Activated naive CD8-positive, alpha-beta T cell treated with anti-CD3 and anti-CD28 coated beads, Interleukin-2, amount 50 U/mL, for 24 hours (primary cell): ENCODE measurements at places on chromosomes 2 and 18.
A peak's percentile ranks its signal among the peaks of the same experiment; 100 is the strongest.

- no peak for DNase-seq
Measured at GRCh38 chr18:72325307-72325706, 218.8 kb downstream of the CBLN2 start.

DNA sequence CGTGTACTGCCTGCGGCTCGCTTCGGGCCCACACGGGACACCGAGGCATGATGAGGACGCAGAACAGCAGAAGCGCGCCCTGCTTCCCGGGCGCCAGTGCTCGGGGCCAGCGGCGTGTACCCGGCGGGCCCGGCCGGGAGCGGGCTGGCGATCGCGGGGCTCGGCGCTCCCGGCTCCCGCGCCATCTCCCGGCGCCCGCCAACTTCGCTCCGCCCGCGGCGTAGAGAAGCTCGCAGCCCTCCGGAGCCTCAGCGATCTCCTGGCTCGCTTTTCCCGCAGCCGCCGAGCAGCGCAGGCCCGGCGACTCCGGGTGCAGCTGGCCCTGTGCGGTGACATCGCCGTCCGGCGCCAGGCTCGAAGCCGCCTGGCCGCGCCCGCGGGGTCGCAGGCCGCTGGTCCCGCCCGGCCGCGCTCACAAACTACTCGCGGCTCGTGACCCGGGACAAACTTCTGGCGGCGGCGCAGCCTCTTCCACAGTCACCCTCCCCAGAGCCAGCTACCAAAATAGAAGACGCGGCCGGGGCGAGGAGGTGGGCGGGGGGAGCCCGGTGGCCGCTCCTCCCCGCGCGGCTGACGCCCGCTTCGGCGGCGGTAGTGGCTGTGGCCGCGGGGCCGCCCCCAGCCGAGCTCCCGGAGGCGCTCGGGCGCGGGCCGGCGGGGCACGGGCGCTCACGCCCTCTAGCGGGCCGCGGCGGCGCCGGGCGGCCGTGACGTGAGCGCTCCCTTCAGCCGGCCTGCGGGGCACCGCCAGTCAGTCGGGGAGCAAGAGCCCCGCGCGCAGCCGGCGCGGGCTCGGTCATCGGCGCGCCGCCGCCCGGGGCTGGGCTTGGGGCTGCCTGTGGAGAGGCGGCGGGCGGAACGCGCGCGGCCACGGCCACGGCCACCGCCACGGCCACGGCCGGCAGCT, at the start of gene PTPRM:
TSS of gene PTPRM (plus strand) at position 750 of the 907 bp plus-strand sequence. CDS start 503 bp downstream, outside the sequence.
- peak; percentile 56 for DNase-seq

- no peak for DNase-seq
Measured at GRCh38 chr2:157053876-157054275, 203.6 kb upstream of the GALNT5 start.

GRCh38 chr18:70931942-70932814, 643.3 kb downstream of the SOCS6 start:
- DNase-seq = no peak

- DNase-seq = no peak
Measured at GRCh38 chr2:190183539-190183938, 121.0 kb upstream of the MSTN start.

DNA sequence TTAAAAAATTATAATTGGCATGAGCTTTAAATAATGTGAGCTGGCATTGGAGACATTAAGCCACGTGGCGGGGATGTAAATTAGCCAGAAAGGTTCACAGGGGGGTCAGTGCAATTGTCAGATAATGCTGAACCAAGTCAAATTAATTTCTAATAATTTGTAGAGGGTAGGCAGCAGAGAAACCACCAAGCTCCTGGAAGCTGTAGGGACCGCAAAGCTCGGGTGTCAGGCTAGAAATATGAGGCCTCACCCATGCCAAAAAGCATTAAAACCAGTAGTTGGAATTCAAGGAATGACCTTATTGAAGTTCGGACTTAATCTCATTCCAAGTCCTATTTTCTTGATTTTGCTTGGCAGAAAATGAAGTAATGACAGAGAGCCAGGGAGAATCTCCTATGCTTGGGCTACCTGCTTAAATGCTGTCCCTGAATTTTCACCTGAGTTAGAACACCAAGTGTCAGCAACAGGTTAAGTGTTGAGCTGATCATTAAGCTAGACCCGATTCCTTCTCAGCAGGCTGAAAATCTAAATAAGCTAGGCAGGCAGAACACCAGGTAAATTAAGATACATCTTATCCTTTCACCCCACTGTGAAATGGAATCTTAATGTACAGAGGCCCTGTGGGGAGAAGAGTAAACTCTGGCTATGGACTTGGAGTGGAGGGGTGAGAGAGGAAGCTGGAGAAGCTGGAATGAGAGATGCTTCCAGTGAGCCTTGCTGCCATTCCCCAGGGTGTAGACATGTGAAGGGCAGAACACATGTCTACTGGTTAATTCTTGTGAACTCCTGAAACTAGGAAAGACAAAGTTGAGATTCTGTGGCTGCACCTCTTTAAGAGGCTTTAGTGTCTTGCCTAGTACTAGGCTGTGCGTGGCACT, 520.0 kb downstream of the SLC4A3 start:
- DNase-seq = no peak

DNA sequence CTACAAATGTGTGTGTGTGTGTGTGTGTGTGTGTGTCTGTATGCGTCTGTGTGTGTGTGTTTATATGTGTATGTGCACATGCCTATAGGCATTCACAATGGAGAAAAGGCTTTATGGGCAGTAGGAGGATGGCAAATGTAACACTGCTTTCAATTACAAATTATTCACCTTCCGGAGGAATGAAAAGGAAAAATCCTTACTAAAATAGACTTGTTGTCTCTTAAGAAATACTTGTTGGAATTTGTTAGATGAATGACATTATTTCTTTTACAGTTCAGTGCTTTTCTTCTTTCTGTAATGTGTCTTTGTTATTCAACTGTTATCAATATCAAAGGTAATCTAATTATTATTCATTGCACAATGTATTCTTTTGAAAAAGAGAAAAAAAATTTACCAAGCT, 874.3 kb downstream of the ERBB4 start:
- DNase-seq = no peak

DNA sequence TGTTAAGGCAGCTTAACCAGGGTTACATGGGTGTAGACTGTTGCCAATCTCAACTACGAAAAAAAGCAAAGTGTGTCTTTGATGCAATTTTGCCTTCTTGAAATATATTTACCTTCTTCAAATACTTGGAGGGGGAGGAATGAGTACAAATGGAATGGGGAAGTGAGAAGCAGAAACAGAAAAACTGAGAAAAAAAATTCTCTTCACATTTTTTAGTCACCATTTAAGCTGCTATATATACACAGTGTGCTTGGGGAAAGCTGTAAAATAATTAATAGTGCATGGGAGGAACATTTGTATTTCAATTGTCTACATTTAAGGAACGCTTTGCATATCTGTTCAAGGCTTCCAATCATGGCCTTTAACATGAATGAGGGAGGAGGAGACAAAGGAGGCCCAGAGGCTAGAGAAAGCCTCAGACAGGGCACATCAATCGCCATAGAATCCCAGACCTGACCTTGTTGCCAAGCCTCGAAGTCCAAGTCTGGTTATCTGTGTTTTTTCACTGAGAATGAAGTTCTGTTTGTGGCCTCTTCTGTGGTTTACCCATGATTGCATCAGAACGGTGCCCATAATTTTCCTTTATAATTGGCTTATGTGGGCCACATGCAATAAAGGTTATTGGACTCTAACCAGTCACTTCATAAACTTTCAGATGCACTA, 158.6 kb downstream of the PIK3C3 start:
- no peak for DNase-seq

DNA sequence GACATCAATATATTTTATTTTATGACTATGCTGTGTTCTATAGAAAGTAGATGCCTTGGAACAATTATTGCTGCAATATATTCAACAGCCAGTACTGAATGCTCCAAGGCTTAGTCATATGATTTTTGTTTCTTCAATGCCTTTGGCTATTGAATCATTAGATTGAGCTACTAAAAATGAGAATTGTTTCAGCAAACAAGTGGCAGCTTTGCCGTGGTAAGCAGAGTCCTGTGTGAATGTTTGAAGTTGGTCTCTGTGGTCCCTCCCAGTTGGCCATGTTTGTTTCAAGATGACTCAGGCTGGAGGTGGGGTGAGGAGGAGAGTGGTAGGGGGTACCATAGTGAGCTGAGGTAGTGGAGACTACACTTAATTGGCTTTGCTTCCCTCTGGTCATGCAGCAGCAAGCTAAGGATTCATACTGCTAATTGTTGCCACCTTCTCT, 198.6 kb upstream of the EPAS1 start:
- DNase-seq = no peak

DNA sequence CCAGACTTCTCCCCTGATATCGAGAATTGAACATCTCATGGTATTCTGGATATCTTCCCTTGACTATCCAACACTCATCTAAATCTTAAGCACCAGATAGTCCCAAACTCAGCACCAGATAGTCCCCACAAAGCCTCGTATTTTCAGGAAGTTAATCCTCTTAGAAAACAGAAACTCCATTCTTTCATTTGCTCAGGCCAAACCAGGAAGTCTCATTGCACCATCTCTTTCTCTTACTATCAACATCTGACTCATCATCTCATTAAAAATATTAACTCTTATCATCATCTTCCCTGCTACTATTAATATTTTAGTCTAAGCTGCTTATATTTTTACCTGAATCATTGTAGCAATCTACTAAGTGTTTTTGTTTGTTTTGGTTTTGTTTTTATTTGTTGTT, 286.4 kb downstream of the GALNT13 start:
- DNase-seq = no peak

DNA sequence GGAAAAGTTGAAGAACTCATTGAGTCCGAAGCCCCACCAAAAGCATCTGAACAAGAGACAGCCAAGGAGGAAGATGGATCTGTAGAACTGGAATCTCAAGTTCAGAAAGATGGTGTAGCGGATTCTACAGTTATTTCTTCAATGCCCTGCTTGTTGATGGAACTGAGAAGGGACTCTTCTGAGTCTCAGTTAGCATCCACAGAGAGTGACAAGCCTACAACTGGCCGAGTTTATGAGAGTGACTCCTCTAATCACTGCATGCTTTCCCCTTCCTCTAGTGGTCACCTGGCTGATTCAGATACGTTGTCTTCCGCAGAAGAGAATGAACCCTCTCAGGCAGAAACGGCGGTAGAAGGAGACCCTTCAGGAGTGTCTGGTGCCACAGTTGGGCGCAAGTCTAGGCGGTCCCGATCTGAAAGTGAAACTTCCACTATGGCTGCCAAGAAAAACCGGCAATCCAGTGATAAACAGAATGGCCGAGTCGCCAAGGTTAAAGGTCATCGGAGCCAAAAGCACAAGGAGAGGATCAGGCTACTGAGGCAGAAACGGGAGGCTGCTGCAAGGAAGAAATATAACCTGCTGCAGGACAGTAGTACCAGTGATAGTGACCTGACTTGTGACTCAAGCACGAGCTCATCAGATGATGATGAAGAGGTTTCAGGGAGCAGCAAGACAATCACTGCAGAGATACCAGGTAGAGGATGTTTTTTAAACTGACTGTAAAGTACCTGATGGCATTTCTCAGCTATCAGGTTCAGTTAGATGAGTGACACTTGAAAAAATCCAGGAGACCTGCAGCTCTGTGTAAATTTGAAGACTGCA, 111.9 kb downstream of the HAUS1 start:
- no peak for DNase-seq

- DNase-seq = no peak
Measured at GRCh38 chr2:224958462-224958857, 83.8 kb downstream of the DOCK10 start.

GRCh38 chr2:28547223-28547860, 51.5 kb downstream of the PLB1 start:
- DNase-seq = no peak

DNA sequence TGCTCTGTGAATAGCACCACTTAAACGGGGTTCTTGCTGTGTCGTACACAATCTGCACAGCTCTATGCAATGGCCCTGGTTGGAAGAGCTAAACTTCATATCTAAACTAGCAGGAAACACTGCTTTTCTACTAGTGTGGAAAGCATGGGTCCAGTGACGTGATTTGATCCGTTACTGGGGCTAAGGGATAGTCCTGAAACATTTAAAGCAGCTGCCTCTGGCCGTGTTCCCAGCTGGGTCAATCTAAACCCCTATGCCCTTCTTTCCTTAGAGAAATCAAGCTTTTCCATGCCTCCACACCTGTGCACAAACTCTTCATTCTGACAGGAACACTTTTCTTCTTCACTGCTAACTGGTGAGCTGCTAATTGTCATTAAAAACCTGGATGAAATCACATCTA, 5.4 kb upstream of the IGFBP5 start:
- no peak for DNase-seq

GRCh38 chr2:196293751-196294515, 122.6 kb upstream of the STK17B start:
- DNase-seq = no peak

- no peak for DNase-seq
Measured at GRCh38 chr2:20025065-20025786, 12.8 kb upstream of the MATN3 start.

DNA sequence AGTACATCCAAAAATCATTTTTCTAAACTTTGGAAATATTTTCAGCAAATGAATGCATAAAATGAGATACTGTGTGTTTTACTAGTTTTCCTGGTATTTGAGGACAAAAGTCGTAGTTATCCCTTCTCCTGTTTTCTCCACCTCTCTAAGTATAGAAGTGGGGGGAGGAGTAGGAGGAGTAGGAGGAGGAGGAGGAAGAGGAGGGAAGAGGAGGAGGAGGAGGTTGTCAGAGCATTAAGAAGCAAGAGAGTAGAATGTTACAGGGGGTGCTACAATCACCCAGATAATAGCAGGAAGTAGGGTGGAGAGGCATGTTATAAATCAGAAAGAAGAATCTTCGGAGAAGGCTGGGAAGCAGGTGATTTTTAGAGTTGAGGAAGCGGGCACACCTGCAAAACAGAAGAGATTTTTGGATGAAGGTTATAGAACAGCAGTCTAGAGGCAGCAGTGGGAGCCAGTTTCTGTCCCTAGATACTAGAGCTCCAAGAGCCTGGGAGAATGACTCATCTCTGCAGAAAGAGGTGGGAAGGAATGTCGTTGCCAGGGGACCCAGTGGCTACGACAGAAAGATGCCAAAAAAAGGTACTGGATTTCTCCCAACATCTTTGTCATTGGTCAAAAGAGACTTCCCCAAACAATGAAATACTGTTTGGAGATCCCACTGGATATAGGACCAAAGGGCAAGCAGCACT, 44.2 kb upstream of the AQP4 start:
- DNase-seq = no peak

DNA sequence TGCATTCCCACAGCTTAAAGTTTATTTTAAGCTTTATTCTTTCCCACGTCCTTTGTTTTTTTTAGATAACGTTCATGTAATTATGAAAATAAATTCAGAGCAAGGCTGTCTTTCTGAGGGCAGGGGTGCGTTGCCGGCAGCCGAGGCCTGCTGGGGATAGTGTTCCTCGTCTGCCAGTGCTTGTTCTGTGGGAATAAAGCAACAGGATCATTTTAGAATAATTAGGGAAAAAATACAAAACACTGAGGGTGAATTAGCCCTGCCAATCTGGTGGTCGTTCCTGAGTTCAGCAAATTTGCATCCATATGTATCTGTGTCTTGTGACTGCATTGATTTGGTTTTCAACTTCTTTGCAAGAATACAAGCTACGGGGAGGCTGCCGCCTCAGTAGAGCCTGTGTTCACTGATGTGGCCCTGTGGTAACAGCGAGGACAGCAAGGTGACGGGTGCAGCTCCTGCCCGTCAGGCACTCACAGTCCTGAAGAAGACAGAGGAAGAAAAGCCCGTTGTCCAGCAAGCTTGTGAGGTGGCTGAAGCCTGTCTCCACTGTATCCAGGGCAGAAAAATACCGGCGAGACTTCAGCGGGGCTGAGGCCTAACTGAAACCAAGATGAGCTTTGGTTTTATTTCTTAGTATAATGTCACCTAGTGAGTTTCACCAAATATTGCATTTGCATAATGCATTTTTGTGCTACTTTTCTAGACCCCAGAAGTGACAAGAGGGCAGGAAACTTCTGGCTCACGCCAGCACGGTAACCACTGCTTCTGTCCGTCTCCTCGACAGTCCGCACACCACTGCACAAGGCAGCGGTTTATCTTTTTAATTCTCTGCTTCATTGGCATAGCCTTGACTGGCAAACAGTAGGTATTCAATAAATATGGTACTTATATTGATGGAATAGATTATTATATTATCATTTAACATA, 64.5 kb downstream of the SH3YL1 start:
- DNase-seq = no peak
